ENCODE measurements at places on chromosomes 13 and 19.

DNA sequence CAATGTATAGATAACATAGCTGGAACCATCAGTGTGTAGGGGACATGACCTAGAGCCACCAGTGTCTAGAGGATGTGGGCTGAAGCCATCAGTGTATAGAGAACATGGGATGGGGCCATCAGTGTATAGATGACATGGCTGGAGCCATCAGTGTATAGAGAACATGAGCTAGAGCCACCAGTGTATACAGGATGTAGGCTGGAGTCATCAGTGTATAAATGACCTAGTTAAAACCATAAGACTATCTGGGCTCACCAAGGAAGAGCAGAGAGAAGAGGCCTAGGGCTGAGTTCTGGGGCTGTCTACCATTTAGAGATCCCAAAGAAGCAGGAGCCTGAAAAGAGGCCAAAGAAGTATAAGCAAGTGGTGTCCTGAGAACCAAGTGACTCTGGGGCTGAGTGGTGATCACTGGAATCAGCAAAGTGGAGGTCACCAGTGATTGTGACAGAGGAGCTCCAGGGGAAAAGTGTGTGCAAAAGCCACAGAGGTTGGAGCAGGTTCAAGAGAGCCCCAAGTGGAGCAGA, 41.0 kb downstream of the RFX2 start:
- no peak for DNase-seq

DNA sequence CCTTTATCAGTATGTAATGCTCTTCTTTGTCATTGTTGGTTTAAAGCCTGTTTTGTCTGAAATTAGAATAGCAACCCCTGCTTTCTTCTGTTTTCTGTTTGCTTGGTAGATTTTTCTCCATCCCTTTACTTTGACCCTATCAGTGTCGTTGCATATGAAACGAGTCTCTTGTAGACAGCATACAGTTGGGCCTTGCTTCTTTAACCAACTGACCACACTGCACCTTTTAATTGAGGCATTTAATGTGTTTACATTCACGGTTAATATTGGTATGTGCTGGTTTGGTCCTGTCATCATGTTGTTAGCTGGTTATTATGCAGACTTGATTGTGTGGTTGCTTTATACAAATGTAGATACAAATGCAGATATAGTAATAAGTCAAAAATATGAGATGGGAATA, 71.1 kb downstream of the PDS5B start:
- no peak for DNase-seq

DNA sequence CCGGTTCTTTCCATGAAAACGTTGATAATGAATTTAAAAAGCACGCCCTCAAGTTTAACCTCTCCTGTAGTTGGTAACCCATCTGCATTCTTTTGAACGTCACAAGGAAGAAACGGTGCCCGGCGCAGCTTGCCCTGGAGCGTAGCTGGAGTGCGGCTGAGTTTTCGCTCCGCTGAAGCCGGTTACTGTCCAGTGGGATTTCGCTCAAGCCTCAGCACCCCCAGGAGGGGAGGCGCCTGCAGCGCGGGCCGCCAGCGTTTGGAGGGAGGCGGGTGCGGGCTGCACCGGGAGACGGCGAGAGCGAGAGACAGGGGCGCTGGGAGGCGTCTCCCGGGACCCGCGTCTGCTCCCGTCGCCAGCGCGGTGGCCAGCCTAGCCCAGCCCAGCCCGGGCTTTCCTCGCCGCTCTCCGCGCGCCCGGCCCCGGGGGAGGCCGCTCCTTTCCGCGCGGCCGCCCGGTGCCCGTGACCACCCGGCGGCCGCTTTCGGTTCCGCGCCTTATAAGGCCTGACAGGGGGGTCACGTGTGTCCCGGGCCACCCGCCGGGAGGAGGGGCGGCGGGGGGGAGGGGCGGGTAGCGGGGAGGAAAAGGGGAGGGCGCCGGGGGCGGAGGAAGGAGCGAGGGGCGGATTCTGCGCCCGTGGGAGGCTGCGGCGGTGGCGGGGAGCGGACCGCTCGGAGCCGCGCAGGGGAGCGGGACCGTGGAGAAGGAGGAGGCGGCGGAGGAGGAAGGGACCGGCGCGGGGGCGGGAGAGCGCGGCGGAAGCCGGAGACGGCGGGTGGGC, 8.3 kb upstream of the DGKH start:
- DNase-seq, result peak; percentile 76

GRCh38 chr19:18941628-18942354, 774 bp upstream of the HOMER3 start:
- no peak for DNase-seq

DNA sequence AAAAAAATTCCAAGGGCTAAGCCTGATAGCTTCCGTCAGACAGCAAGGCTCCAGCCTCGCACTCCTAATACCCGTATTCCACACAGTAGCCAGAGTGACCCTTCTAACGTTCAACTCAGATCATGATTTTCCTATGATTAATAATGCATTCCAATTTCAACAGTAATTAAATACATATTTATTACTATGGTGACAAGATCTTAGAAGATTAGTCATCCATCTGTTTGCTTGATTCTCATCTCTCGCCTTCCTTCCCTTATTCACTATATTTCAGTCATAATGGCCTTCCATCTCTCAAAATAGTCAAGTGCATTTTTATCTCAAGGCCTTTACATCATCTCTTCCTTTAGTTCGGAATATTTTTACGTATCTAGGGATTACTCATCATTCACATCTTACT, 621.2 kb upstream of the SPRY2 start:
- DNase-seq, result no peak
